ENCODE measurements at places on chromosomes 2 and 18.

- no peak for DNase-seq
Observed at GRCh38 chr2:155643056-155643775, 689.3 kb downstream of the NR4A2 start.

GRCh38 chr2:193883820-193884219, 1689.1 kb upstream of the TMEFF2 start:
- no peak for DNase-seq

DNA sequence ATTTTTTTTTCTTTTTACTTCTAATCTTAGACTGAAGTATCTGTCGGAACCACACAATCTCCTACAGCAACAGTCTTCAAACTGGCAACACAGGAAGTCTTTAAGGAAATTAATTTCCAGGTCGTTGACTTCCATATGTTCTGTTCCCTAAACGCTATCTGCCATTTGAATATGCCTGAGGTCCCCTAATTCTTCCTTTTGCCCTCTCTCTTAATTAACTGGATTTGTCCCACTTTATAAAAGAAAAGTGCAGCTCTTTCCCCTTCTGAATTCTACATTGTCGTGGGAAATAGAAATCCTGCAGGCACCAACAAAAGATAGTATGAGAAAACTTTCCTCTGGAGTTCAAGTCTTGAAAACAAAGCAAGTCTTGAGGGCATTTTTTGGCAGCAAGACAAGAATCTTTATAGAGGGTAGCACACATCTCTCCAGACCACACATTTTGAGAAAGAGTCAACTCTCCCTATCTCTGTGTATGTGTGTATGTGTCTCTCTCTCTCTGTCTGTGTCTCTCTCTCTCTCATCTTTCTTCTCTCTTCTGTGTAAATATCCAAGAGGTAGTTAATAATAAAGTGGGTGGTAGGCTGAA, 879.8 kb downstream of the SOCS6 start:
- DNase-seq = no peak

- peak; percentile 25 for DNase-seq
Observed at GRCh38 chr2:55519938-55520885, 694 bp downstream of the CFAP36 start.

DNA sequence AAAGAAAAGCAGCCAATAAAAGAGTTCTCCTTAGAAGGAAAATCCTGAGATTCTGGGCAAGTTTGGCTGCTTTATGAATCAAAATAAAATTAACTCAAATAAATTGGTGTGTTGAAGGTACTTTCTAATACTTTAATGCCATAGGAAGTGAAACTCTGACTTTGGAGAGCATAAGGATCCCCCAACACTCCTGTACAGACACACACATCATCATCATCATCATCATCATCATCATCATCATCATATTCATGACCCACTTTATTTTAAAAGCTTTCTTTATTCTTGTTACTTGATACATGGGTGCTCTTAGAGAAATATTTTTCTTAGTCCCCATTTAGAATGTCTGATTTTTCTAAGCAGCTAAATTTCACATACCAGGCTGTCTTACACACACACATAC, 283.1 kb upstream of the CYRIA start:
- no peak for DNase-seq

GRCh38 chr2:19848952-19849351, 52.8 kb downstream of the TTC32 start:
- DNase-seq = no peak

GRCh38 chr2:68637047-68637446, 6.3 kb upstream of the PROKR1 start:
- no peak for DNase-seq

GRCh38 chr2:222000326-222000725, 298.5 kb downstream of the PAX3 start:
- DNase-seq = no peak

DNA sequence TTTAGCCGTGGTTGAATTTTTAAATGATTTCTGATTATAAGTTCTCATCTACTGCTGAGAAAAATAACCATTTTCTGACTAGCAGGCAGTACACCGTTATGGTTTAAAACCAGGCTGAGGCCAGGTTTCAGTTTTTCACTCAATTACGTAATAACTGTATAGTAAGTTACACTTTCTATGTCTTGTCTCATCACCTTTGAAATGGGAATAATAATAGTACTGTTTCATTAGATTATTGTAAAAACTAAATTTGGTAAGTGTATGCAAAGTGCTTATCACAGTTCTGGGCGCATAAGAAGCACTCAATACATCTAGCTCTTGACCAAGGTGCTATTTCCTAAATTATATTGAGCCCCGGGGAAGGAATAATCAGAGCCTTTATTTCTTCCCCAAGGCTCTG, 76.8 kb downstream of the LIMS1 start:
- DNase-seq = no peak

- no peak for DNase-seq
Observed at GRCh38 chr2:28710545-28710944, 41.1 kb upstream of the PPP1CB start.

DNA sequence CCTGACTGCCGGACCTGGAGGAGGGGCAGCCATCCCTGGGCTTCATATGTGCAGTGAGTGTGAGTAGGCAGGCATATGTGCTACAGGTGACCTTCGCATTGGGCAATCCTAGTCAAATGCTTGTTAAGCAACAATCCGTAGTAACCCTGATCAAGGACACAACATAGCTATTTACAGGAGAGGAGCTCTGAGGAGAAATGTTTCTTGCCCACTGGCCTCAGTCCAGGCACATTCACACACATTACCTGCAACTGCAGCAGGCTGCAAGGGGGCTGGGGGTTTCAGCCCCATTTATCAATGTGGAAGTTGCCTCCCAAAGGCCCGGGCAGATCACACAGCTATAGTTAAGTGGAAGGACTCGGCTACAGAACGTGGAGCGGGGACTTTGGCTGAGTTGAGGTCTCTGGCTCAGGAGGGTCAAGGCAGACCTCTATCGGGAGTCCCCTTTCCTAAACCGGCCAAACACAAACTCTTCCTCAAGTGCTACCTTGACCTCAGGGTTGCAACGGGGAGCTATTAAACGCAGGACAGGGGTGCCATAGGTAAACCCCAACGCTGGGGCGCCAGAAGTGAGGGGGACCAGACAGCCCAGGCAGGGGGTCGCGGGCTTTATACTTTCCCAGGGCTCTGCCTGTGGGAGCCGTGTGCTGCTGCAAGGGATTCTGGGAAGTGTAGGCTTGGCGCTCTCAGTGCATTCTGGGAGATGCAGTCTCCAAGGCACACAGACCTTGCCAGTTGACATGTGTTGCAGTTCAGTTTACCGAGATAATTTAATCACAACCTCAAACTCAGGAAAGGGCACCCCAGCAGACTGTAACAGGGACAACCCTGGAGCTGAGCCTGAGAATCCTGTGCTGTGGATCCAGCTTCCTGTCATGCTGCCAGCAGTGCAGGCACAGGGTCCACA, 9.4 kb downstream of the KHK start:
- DNase-seq = no peak

- DNase-seq = no peak
Observed at GRCh38 chr2:238785528-238785860, 62.4 kb upstream of the TWIST2 start.

- DNase-seq = no peak
Observed at GRCh38 chr2:175123254-175123653, 44.7 kb downstream of the ATF2 start.

DNA sequence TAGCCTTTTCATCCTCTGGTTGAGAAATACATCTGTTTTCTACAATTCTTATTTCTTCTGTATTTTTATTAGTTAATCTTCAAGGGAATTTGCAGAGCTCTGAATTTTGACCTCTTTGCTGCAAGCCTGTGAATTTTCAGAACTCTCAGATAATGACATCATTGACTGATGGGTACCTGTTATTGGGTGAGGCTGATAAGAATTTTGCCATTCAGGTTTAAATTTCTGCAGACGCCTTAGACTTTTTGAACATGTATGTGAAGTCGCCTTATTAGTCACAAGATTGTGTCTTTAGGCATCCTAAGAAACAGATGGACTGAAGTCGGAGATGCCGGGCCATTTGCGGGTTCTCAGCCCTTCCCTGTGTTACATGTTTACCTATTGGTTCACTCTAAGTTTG, 82.4 kb downstream of the SPTBN1 start:
- no peak for DNase-seq

- DNase-seq = no peak
Observed at GRCh38 chr2:233033672-233034071, 1.2 kb downstream of the NEU2 start.

DNA sequence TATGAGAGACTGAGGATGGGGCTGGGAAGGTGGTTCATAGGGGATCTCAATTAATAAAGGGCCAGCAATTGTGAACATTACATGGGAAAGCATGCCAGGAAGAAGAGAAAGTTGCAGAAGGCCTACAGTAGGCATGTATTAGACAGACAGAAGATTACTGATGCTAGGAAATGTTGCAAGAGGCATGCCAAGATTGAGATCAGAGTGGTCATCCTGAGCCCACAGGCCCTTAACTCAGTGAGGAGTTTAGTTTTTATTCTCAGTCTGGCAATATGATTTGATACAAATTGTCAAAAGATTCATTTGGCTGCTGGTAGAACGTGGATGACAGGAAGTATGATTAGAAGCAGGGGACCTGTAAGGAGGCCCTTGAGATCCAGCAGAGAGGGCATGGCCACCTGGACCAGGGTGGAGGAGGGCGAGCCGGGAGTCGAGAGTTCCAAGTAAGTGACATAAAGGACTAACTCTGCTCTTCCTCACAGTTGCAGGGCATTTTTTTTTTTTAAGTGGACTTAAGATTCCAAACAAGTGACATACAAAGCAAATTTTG, 54.9 kb downstream of the EPHA4 start:
- DNase-seq = no peak

- DNase-seq = no peak
Observed at GRCh38 chr2:215845839-215846586, 167.3 kb downstream of the MREG start.
